Stimulated activated CD4-positive, alpha-beta T cell treated with anti-CD3 and anti-CD28 coated beads, TNF-alpha, amount 100 ng/mL, for 1 hour (primary cell): ENCODE measurements at places on chromosomes 12 and 14.

DNA sequence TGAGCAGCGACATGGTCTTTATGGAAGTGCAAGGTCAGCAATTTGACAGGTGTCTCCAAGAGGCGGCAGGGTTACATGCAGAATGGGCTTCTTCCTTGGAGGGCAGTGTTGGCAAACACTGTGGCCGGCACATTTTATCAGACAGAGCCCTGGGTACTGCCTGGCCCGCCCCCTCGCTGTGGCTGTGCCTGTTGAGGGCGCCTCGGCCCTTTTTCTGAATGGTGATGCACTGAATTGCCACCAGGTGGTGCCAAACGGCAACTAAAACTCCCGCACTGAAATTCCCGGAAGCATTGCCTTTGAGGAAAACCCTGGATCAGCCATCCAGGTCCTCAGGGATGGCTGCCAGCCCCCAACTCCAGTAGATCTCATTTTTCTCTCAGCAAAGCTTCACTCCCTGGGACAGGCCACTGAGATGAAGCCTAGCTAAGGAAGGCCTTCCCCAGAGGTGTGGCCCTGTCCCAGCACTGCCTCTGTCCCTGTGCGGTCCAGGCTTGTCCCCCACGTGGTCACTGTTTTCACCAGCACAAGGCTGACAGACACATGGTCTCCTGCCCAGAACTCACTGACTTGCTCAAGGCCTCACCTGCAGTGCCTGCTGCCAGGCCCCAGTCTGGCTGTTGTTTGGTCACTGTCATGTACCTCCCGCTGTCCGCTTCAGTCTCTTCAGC, 73.6 kb downstream of the TESC start:
- DNase-seq, result peak; percentile 9

- no peak for DNase-seq
Measured at GRCh38 chr12:30795410-30796312, 40.9 kb upstream of the CAPRIN2 start.

- DNase-seq, result no peak
Measured at GRCh38 chr12:8078398-8078797, 3.7 kb upstream of the NECAP1 start.

DNA sequence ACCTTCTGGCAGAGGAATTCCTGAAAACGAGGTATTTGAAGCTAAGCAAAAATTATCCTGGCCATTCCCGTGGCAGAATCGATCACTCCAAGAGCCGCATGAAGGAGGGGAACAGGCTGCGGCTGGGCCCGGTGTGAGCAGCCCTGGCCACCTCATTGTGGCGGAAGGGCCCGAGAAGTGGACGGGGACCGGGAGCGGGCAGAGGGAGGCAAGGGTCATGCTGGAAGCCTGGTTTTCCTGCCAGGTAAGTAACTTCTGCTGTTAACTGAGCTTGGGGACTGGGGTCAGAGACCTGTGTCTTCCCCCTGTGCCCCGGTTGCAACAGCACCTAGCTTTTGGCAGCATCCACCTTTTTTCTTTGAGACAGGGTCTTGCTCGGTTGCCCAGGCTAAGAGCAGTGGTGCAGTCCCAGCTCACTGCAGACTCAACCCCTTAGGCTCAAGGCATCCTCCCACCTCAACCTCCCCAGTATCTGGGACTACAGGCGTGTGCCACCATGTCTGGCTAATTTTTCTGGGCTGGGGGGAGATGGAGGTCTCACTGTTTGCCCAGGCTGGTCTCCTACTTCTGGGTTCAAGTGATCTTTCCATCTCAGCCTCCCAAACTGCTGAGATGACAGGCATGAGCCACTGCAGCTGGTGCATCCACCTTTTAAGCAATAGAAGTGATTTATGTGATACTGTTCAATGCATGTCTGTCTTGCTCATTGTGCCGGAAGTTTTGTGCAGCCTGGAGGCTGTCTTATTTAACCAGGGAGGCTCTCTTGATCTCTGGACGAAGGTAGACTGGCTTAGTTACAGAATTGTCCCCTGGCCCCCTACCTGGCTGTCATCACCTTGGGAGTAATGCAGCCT, 174.0 kb upstream of the MYL2 start:
- DNase-seq, result no peak

DNA sequence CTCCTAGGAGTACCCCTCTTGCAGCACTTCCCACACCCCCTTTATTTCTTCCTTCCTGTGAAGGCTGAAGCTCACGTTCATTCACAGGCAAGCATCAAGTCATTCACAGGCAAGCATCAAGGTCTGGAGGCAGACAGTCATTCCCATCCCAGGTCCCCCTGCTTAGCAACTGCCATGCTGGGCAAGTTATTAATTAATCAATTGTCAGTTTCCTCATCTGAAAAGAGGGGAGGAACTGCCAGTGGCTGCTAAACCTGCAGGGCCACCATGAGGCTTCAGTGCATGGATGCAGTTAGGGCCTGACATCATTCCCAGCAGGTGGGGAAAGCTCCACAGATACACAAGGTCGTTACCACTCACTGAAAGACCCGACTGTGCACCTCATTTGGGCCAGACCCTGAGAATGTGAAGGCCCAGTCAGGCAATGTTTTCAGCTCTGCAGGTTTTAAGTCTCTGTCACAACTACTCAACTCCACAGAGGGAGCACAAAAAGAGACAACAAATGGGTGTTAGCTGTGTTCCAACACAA, 85.0 kb upstream of the GPR68 start:
- no peak for DNase-seq

- DNase-seq, result no peak
Measured at GRCh38 chr14:93017898-93018297, 94.9 kb downstream of the CHGA start.

GRCh38 chr12:42221726-42222125, 16.3 kb downstream of the YAF2 start:
- no peak for DNase-seq
